D341Med (cell line): ENCODE measurements at places on chromosomes 5 and 9.

GRCh38 chr9:75927356-75927755, 36.9 kb downstream of the PCSK5 start:
- no peak for DNase-seq

DNA sequence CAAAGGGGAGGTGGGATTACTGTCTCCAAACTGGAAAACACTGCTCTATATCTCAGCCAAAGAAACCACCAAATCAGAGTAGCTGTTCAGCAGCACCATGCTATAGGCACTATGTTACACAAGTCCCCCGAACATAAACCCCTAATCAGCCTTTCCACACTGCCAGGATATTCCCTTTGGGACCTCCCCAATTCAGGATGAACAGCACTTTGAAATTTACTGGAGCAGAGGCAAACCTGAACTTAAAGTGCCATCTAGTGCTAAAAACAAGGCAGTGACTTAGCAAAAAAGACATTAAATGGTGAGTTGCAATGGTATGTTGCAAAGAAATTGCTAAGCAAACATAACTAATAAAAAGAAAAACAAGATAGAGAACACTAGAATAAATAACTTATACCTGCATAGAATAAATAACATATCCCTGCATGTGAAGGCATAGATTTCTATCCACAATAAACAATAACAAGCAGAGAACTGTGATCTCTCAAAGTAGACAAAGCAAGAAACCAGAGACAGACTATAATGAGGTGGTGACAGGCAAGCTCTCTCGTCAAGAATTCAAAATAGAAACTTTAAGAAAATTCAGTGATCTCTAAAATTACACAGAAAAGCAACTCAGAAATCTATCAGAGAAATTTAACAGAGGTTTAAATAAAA, 584.4 kb upstream of the ACO1 start:
- peak; percentile 62 for DNase-seq

GRCh38 chr5:180960209-180960608, 28.4 kb upstream of the BTNL3 start:
- no peak for DNase-seq

DNA sequence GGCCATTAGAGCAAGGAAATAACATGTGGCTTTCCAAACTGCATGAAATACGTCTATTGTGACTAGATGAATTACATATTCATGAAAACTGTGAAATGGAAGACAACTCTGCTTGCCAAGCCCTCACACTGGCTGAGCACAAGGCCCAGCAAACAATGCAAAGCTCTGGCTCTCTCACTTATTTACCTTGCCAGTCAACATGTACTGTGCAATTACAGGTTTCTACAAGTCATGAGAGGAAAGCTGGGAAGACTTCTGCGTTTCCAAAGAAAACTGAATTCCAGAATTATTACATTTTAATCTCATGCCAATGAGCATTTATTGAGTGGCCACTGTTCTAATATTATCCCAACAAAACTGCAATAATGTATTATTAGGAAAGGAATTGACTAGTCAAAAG, 12.1 kb upstream of the C5orf63 start:
- no peak for DNase-seq

- no peak for DNase-seq
Measured at GRCh38 chr5:96509721-96510350, 76.8 kb upstream of the PCSK1 start.
